GM10248 (cell line): ENCODE measurements at places on chromosomes 2 and 18.

- no peak for DNase-seq
Observed at GRCh38 chr2:238422285-238422684, 4.4 kb upstream of the ASB1 start.

- DNase-seq = no peak
Observed at GRCh38 chr2:237573721-237574415, 7.5 kb downstream of the PRLH start.

- DNase-seq = no peak
Observed at GRCh38 chr2:36570416-36570815, 27.6 kb downstream of the FEZ2 start.

DNA sequence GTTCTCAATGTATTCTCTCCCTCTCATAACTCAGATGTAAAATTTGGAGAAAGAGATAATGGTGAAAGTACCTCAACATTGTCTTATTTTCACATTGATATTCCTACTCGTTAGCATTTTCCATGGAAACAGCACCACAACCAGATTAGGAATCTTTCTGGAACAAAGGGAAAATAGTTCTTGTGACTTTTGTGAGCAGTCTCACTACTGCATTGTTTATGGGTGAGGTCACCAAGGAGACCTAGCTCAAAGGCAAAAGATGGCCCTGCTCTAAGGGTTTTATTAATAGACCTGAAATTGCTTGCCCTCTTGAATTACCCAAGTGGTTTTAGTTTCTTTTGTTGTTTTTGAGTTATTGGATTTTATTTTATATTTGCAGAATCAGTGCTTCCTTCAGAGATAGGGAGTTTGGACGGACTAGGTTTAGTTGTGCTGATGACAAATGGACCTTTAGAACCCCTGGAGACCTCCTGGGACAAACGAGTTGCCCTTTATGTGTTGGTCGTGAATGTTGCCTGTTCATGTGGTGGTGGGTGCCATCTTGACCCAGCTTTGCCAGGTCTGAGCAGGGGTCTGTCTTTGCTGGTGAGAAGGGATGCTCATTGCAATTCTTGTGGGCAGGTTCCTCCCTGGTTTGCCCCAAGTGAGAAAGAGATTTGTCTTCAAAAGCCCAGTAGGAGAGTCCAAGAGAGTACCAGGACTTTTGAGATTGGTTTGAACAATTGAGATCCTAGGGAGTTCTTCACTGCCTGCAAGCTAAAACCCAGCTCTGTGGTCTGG, 58.1 kb downstream of the INPP4A start:
- DNase-seq = no peak

- DNase-seq = no peak
Observed at GRCh38 chr18:24368749-24369148, 28.9 kb downstream of the OSBPL1A start.

- DNase-seq = no peak
Observed at GRCh38 chr2:4979111-4979510, 713.1 kb upstream of the SOX11 start.
